ENCODE measurements at places on chromosomes 12 and 14. TPM values are rescaled to one million over a fixed set of nuclear protein-coding genes. Genes with fewer than 3 reads are reported as not detected.

DNA sequence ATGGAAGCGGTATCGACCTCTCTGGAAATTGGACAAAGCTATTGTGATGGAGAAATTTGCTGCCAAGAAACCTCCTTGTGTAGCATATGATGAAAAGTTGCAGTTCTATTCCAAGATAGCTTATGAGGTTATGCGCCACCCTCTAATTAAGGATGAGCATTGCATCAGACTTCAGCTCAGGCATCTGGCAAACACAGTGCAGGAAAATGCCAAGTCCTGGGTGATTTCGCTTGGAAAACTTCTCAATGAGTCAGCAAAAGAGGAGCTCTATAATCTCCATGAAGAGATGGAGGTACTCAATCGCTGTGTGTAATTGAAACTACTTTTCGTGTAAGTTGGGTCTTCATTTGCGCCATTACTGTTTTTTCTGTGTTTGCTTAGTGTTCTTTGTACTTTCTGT, 51.2 kb downstream of the DNAH10 start:
- no peak overlapping the region for H3K27ac ChIP-seq
- H3K4me3 ChIP-seq = no peak overlapping the region
- H3K27me3 ChIP-seq = no peaks in the 10 kb centered on the region
- H3K36me3 ChIP-seq = no peaks in the 10 kb centered on the region

GRCh38 chr12:104748790-104749189, 209.3 kb downstream of the SLC41A2 start:
- no peaks in the 10 kb centered on the region for H3K4me1 ChIP-seq
- no peak for DNase-seq
- H3K27ac ChIP-seq = no peak overlapping the region
- H3K27me3 ChIP-seq = no peaks in the 10 kb centered on the region
- H3K36me3 ChIP-seq = no peaks in the 10 kb centered on the region

DNA sequence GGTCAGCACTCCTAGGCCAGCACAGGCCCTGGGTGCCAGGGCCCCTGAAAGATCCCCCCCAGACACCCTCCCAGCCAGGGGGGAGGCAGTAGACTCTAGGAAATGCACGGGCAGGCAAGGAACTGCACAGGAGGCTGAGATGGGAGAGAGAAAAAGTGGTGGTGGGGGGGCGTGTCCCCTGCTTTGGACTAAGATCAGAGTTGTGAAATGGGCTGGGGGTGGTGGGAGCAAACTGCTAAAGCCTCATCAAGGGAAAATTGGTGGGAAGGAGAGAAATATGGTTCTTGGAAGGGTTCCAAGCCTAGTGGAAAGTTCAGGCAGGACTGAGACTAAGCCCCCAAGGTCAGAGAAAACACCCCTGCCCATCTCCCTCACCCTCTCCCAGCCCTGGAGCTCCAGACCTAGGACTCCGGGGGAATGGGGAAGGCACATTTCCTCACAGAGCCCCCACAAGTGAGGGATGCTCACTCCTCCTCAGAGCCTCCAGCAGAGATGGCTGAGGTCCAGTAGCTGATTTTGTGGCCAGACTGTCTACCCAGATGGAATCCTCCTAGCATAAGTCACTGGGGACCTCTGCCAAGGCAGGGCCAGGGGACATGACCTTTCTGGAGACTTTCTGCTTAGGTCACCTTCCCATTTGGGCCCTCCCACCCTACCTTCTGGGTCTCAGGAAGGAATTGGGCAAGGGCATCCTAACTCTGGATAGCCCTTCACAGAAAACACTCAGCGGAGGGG, 29.8 kb downstream of the FIGNL2 start:
- no peaks in the 10 kb centered on the region for H3K4me1 ChIP-seq
- H3K27ac ChIP-seq = no peak overlapping the region
- H3K36me3 ChIP-seq = no peaks in the 10 kb centered on the region

DNA sequence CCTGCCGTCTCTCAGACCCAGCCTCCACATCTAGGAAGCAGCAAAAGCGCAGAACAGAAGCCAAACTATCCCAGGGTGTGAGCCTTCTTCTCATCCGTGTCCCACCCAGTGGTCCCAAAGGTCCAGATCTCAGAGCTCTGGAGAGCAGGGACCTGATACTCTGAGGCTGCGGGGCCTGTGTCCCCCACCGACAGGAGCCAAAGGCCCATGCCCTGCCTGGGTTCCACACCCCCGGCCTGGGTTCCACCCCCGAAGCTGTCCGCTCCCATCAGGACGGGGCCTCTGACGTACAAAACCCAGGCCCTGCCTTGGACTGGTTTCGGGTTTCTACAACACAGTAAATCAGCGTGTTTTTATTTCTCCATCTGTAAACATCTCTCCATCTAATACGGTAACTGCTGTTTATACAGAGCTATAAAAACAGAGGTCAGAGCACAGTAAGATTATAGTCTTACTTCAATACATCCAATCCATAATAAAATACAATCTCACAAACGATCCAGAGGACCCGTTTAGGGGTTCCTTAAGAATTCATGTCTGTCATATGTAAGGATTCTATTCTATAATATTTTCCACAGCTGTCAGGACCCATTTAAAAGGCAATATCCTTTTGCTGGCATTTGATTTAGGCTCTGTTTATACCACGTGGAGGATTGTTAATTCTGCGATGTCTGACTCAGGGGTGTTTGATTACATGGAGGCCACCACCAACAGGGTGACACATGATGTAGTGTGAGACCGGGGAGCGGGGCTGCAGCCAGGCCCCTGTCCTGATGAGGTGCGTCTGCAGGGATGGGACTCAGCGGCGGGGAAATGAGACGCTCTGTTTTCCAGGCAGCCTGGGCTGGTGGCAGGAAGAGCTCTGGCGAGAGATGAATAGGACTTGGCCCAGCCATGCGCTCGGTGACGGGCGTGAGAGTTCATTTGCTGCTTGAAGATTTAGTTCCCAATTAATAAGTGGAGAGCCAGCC, 110.3 kb downstream of the DICER1 start:
- no peaks in the 10 kb centered on the region for H3K27me3 ChIP-seq
- H3K4me3 ChIP-seq = no peak overlapping the region
- no peak overlapping the region for H3K27ac ChIP-seq
- H3K4me1 ChIP-seq = no peaks in the 10 kb centered on the region
- no peaks in the 10 kb centered on the region for H3K36me3 ChIP-seq
- DNase-seq = peak; percentile 5

- H3K4me1 ChIP-seq = no peaks in the 10 kb centered on the region
- no peak overlapping the region for H3K27ac ChIP-seq
- H3K36me3 ChIP-seq = no peaks in the 10 kb centered on the region
- H3K4me3 ChIP-seq = no peak overlapping the region
These were observed 321.4 kb upstream of the LRFN5 start for GRCh38 chr14:41285186-41285748.

- H3K36me3 ChIP-seq = no peaks in the 10 kb centered on the region
- H3K4me1 ChIP-seq = no peaks in the 10 kb centered on the region
- no peak for DNase-seq
- no peak overlapping the region for H3K27ac ChIP-seq
These were observed 36.7 kb upstream of the TMEM233 start for GRCh38 chr12:119556854-119557253.

DNA sequence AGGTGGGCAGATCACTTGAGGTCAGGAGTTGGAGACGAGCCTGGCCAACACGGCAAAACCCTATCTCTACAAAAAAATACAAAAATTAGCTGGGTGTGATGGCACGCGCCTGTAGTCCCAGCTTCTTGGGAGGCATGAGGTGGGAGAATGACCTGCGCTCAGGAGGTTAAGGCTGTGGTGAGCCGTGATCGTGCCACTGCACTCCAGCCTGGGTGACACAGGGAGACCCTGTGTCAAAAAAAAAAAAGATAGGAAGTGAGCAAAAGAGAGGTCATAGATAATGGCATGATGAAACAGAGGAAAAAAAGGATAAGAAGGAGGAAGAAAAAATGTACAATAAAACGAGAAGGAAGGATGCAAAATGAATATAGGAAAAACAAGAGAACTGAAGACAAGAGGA, 159.5 kb downstream of the ETV6 start:
- no peak overlapping the region for H3K27ac ChIP-seq
- no peaks in the 10 kb centered on the region for H3K36me3 ChIP-seq
- no peaks in the 10 kb centered on the region for H3K4me1 ChIP-seq
- H3K27me3 ChIP-seq = no peaks in the 10 kb centered on the region
- DNase-seq = no peak

The STAT6 gene
- total RNA-seq = 146 TPM

DNA sequence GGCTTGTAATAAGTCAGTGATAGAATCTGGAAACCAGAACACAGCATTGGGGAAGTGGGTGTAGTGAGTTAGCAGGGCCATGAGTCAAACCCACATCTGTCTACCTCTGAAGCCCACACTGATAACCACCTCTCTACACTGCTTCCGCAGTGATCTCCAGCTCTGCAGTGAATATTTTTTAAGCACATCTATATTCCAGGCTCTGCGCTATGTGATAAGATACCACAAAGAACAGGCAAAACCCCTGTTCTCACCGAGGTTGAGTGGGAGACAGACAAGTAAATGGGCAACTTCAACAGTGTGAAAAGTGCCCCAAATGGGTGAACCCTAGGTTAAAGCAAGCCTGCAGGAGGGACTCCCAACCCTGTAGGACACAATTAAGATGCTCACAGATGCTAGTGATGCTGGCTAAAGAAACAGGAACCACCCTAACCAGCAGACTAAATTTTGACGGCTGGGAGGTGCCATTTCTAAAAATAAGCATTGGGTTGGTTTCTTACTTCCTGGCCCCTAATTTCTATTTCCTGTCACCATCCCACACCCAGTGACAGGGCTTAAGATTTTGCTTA, 375.0 kb downstream of the DPF3 start:
- H3K27ac ChIP-seq = no peak overlapping the region
- no peak for DNase-seq
- no peaks in the 10 kb centered on the region for H3K36me3 ChIP-seq
- H3K4me3 ChIP-seq = no peak overlapping the region

The PPP4R4 gene
- total RNA-seq = 0.48 TPM

The CLEC1B gene
- not detected for total RNA-seq

The MDGA2 gene
- not detected for total RNA-seq

- peak overlapping the region; percentile 68 for H3K27ac ChIP-seq
- peaks cover 2% of the 10 kb centered on the region for H3K4me1 ChIP-seq
- no peaks in the 10 kb centered on the region for H3K36me3 ChIP-seq
- peak; percentile 50 for DNase-seq
These were observed 6.2 kb downstream of the FOXJ2 start for GRCh38 chr12:8038659-8039114.

The PDZRN4 gene
- total RNA-seq = 53.4 TPM

The CD163L1 gene
- 14.9 TPM for total RNA-seq

The RNASE11 gene
- total RNA-seq = not detected

GRCh38 chr12:120342175-120343038, 14.8 kb upstream of the PLA2G1B start:
- no peaks in the 10 kb centered on the region for H3K4me1 ChIP-seq
- H3K27me3 ChIP-seq = no peaks in the 10 kb centered on the region
- H3K27ac ChIP-seq = no peak overlapping the region
- DNase-seq = no peak
- H3K36me3 ChIP-seq = no peaks in the 10 kb centered on the region
- H3K4me3 ChIP-seq = no peak overlapping the region

DNA sequence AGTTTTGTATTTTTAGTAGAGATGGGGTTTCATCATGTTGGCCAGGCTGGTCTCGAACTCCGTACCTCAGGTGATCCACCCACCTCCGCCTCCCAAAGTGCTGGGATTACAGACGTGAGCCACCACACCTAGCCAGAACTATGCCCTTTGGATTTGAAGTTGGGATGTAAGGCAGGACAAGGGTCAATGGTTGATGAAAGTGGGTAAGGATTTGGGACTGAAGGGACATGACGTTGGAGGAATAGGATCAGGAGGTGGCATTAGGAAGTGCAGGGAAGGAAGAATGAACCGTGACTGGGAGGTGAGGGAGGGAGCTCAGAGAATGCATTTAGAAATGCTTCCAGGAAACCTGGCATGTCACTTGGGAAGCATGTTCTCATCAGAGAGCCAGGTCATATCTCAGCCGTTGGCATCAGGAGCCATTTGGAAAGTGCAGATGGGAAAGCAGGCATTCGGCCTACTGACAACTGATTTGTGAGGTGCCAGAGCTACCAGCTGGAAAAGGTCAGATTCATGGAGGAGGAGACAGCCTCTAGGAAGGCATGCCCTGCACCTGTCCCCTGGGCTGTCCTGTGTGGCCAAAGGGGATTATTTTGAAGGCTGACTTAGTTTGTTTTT, 2.2 kb downstream of the CRADD start:
- DNase-seq = no peak
- H3K4me3 ChIP-seq = no peak overlapping the region
- H3K27ac ChIP-seq = no peak overlapping the region
- H3K27me3 ChIP-seq = no peaks in the 10 kb centered on the region
- H3K36me3 ChIP-seq = no peaks in the 10 kb centered on the region

GRCh38 chr12:60148109-60148508, 552.3 kb downstream of the SLC16A7 start:
- no peak overlapping the region for H3K4me3 ChIP-seq
- H3K36me3 ChIP-seq = no peaks in the 10 kb centered on the region
- H3K4me1 ChIP-seq = no peaks in the 10 kb centered on the region
- no peak overlapping the region for H3K27ac ChIP-seq
- H3K27me3 ChIP-seq = no peaks in the 10 kb centered on the region

- no peaks in the 10 kb centered on the region for H3K27me3 ChIP-seq
- no peaks in the 10 kb centered on the region for H3K36me3 ChIP-seq
- no peak overlapping the region for H3K27ac ChIP-seq
- H3K4me1 ChIP-seq = no peaks in the 10 kb centered on the region
These were observed 36.6 kb downstream of the WDR89 start for GRCh38 chr14:63605041-63605532.

DNA sequence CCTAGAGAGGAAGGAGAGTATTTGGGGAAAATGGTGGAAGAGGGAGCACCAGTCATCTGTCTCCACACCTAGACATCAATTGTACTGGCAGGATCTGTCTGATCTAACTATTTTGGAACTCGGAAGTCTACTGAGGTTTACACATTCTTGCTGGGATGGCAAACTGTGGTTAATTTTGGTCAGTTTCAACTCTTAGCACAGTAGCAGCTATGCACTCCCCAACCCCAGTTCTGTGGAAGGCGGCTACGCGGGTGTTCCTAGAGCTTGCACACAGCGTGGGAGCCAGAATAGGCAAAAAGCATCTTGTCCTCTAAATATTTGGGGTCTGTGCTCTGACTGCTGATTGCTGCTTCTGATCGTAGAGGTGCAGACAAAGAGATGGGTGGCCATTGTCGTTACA, 33.8 kb downstream of the TECPR2 start:
- no peaks in the 10 kb centered on the region for H3K4me1 ChIP-seq
- no peaks in the 10 kb centered on the region for H3K27me3 ChIP-seq
- no peak overlapping the region for H3K4me3 ChIP-seq
- no peak for DNase-seq
- H3K36me3 ChIP-seq = no peaks in the 10 kb centered on the region

DNA sequence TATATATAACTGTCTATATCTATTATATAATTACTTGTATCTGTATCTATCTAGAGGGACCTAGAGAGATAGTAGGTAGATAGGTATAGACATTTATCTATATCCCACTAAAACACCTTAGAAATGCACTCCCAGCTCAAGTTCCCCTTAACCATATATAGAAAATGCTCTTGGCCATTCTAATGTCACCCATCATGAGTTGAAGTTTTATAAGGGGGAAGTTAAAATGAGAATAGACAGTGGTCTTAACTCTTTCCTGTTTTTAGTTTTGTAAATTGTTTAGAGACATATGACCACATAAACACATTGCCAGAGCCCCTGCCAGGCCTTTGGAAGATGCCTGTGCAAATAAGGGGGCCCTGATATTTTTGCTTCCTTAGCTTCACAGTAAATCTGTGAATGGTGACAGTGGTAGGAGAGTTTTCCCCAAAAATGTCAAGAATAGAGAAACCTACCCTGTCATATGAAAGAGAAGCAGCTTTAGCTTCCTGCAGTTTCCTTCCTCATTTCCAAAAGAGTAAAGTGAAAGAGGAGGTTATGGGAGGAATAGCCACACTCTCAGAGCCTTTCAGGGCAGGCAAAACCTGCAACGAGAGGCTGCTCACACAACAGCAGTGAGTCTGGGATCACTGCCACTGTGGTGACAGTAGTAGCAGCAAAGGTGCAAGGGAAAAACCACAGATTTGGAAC, 45.5 kb downstream of the MGST1 start:
- no peaks in the 10 kb centered on the region for H3K27me3 ChIP-seq
- no peaks in the 10 kb centered on the region for H3K4me1 ChIP-seq
- DNase-seq = no peak
- H3K36me3 ChIP-seq = no peaks in the 10 kb centered on the region

All from breast epithelium (tissue), 4 donors.